ENCODE measurements at places on chromosomes 7 and 10.

DNA sequence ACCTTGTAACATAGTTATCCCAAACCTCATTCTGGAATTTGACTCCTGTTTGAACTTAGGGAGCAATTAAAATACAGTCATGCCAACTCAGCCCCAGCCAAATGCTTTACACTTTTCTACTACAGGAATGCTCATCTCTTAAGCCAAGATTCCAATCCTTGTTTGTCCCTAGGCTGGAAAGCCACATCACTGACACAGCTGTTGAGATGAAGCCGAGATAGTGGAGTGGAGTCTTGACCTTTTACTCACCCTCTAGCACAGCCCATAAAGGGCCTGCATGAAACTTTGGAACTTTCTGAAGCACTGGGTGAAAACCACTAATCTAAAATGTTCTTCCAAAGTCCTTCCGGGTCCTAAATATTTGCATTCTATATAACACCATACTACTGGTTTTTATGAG lies 247.3 kb downstream of the ETV1 start:
- peak; percentile 61 for DNase-seq

- no peak for DNase-seq
Observed at GRCh38 chr10:69243817-69244216, 23.7 kb downstream of the HKDC1 start.

GRCh38 chr7:47938574-47939165 lies 9.6 kb downstream of the PKD1L1 start:
- DNase-seq, result no peak

GRCh38 chr10:31990937-31991336 lies 62.3 kb upstream of the ARHGAP12 start:
- DNase-seq, result no peak

DNA sequence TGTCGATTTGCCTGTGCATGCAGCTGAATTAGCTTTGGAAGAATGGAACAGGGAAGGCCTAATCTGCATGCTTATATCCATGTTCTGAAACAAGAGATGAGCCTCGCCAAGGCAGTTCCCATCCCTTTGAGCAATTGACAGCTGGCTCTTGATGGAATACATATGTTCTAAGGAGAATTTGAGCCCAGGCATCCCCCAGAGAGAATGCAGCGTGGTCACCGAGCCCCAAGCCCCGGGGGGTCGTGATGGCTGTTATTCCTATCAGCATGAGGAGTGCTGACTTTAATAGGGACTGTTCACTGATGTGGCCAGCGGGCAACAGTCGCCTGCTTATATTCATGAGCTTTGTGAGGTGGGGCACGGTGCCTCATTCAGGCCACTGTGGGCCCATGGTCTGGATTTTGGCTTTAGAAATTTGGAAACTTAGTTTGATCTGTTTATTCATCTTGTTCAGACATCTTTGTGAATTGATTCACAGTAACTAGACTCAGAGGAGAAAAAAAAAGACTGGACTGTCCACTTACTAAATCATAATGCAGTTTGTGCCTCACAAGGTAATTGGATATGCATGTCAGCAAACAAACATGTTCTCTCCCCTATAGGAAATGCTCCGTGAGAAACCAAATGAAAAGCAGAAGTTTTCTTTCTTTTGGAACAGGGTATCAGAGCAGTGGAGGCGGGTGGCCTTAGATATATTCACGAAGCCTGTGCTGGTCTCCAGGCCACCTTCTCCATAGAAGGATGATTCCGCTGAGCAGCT lies 204.9 kb downstream of the CCDC3 start:
- no peak for DNase-seq

- no peak for DNase-seq
Observed at GRCh38 chr7:43317075-43317474, 204.6 kb downstream of the HECW1 start.

DNA sequence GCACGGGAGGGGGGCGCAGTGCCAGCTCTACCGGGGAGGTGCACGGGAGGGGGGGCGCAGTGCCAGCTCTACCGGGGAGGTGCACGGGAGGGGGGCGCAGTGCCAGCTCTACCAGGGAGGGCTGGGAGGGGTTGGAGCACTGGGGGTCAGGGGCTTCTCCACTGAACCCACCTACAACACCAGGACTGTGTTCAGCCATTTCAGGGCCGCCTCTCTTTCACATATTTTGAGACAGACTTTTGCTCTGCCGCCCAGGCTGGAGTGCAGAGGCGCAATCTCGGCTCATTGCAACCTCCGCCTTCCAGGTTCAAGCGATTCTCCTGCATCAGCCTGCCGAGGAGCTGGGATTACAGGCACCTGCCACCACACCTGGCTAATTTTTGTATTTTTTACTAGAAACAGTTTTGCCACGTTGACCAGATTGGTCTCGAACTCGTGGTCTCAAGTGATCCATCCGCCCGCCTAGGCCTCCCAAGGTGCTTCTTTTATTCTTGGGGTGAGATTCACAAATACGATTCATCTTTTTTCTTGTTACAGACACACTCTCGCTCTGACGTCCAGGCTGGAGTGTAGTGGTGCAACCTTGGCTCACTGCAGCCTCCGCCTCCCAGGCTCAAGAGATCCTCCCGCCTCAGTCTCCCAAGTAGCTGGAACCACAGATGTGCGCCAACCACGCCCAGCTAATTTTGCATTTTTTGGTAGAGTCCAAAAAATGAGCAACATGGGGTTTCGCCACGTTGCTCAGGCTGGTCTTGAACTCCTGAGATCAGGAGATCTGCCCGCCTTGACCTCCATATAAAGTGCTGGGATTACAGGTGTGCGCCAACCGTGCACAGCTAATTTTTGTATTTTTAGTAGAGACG lies 37.0 kb downstream of the ADAP1 start:
- no peak for DNase-seq

DNA sequence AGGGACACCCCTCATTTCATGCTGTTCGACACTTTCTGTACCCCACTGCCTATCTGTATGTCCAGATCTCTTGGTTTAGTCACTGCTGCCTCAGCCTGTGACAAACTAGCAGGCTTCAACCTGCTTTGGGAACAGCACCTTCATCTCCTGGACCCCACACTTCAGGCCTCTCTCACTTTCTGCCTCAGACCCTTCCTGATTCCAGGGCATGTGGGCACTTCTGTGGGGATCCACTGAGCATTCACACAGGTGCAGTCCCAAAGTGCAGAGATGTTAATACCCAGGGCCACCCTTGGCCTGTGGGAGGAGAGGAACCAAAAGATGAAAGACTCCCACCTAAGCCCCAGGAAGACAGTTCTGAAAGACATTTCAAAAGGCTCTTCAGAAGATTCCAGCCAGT lies 29.4 kb upstream of the C10orf71 start:
- DNase-seq, result no peak

DNA sequence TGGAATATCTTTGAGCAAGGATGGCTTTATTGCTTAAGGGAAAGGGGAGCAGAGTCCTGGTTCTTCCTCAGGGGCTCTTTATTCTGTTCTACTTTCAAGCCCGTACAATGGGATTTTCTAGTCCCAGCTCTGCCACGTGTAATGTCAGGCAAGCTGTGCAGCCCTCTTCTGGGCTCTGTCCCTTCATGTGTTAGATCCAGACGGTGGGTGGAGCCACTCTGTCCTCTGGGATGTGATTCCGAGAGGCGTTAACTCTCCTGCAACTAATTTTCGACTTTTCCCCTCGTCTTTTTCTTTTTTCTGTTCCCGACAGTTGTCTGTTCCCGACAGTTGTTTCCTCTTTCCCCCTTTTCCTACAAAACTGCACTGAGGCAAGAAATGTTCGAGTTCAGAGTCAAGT lies 34.8 kb downstream of the FBH1 start:
- DNase-seq, result no peak

- DNase-seq, result peak; percentile 81
Observed at GRCh38 chr10:112949875-112950507, at the start of gene TCF7L2. Gene TCF7L2 (plus strand): TSS chr10:112950247. CDS start chr10:112950757, 510 bp downstream.

DNA sequence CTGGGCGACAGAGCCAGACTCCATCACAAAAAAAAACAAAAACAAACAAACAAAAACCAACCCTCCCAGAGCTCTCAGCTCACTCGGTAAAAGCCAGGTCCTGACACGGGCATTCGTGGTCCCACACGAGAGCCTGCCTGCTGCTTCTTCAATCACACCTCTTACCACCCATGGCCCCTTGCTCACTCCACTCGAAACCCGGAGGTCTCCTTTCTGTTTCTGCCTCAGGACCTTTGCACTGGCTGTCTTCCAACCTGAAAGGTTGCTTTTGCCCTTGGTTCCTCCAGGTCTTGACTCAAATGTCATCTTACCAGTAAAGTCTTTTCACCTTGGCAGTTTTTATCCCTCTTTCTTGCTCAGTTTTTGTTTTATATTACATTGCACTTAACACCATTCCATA lies 169.6 kb downstream of the EVX1 start:
- no peak for DNase-seq

DNA sequence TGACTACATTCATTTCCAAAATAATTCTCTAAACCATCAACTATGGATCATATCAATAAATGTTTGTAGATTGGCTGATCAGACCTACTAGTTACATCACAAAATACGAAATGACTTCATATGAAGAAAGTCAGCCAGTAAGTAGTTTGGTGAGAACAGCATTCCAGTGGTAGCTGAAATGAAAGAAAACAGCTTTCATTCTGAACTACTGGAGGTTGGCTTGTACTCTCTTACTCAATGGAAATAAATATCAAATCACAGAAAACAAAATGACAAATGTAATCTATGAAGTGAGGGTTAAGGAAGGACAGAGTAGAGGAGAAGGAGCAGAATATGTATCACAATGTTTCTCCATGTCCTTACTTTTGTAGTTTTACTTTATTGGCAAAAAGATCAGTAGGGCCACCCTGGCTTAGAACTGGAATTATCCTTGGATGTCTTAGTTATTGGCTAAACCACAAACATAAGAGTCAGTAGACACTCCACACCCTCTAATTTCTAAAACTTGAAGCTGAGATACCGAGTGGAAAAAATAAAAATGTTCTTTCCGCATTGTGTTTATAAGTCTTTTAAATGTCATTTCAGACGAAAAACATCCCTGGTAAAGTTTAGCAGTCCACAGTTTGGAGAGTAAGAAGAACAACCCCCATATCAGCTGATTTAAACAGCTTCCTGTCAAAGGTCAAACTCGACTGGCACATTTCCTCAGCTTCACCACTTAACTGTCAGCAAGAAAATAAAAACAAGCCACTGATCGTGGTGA lies 74.0 kb upstream of the DGKI start:
- DNase-seq, result no peak

GRCh38 chr7:23349484-23350157 lies 50.5 kb downstream of the MALSU1 start:
- DNase-seq, result peak; percentile 66

DNA sequence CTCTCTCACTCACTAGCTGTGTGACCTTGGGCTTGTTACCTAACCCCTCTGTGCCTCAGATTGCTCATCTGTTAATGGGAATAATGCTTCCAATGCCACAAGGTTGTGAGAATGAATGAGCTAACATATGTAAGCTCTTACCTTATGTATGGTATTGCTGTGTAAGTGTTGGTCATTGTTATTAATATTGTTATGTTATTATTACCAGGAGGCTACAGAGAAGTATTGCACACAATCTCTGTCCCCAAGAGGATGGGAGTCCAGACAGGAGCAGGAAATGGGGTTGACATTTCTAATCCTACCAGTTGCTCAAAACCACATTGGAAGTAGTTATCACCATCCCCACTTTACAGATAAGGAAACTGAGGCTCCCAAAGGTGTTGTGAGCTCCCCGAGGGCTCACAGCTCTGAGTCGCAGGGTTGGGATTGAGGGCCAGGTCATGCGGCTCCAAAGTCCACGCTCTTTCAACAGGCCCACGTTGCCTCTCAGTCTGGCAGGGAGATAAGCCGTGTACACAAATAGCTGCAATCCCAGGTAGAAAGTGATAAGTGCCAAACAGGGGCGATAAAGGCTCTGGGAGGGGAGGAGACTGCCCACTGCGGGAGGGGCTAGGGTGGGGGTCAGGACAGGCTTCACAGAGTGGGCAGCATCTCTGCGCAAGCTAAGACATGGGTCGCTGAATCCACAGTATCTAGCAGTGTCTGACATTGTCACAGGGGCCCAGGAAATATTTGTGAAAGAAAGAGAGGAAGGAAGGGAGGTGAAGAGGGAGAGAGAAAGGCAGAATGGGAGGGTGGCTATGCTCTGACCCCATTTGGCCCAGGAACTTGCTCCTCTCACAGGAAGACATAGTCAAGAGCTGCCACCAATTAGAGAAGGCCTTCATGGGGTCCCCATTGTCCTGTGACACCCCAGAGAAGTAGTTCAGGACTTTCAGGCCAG lies 9.6 kb upstream of the ZMIZ1 start:
- no peak for DNase-seq

GRCh38 chr10:22381262-22381661 lies 36.0 kb downstream of the SPAG6 start:
- DNase-seq, result no peak

- DNase-seq, result no peak
Observed at GRCh38 chr7:155266440-155266839, 31.2 kb upstream of the INSIG1 start.

DNA sequence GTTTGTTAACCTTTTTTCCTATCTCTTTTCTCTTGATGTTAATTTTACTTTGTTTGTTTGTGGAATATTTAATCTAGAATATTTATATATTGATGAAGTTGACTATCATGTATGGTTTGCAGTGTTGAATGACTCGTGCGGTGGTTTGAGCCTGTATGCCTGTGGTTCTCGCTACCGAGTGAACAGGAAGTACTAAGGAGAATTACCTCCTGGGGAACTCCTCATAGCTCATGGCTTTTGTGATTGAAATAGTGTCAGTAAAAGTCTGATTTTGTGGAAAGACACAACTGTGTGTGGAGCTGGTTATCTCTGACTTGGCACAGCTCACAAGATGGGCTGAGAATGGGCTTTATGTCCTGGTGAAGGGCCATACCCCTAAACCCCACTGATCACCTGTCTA lies 498.6 kb downstream of the GLRX3 start:
- no peak for DNase-seq

DNA sequence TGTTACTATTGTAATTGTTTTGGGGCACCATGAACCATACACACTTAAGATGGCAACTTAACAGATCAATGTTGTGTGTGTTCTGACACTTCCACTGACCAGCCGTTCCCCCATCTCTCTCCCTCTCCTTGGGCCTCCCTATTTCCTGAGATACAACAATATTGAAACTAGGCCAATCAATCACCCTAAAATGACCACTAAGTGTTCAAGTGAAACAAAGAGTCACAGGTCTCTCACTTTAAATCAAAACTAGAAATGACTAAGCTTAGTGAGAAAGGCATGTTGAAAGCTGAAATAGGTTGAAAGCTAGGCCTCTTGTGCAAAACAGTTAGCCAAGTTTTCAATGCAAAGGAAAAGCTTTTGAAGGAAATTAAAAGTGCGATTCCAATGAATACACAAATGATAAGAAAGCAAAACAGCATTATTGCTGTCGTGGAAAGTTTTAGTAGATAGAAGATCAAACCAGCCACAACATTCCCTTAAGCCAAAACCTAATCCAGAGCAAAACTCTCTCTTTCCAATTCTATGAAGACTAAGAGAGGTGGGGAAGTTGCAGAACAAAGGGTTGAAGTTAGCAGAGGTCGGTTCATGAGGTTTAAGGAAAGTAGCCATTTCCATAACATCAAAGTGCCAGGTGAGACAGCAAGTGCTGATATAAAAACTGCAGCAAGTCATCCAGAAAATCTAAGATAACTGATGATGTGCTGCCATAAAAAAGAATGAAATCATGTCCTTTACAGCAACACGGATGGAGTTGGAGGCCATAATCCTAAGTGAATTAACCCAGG lies 90.6 kb downstream of the MTPN start:
- DNase-seq, result no peak
